ENCODE measurements at places on chromosomes 16 and 17. TPM values are rescaled to one million over a fixed set of nuclear protein-coding genes. Genes with fewer than 3 reads are reported as not detected.

The SLFN14 gene
- not detected for total RNA-seq

The OTOA gene
- 0.58 TPM for total RNA-seq

The CIAO3 gene
- total RNA-seq = 38.0 TPM

The RASL10B gene
- 1.3 TPM for total RNA-seq

The TBC1D3G gene
- not detected for total RNA-seq

The XPO6 gene
- total RNA-seq = 276 TPM

The SBK1 gene
- 6.2 TPM for total RNA-seq

The KRT40 gene
- not detected for total RNA-seq

The KRTAP3-2 gene
- total RNA-seq = not detected

The TMC7 gene
- total RNA-seq = not detected

The ZFP90 gene
- 51.1 TPM for total RNA-seq

The ZNF276 gene
- 27.1 TPM for total RNA-seq

The RND2 gene
- total RNA-seq = not detected

The BOLA2 gene
- total RNA-seq = 14.6 TPM

The APOBR gene
- total RNA-seq = 2.7 TPM

The KRTAP1-5 gene
- total RNA-seq = not detected

The BCAR1 gene
- total RNA-seq = 1.5 TPM

The ELMO3 gene
- 3.0 TPM for total RNA-seq

The GSDMA gene
- 4.6 TPM for total RNA-seq

The NOD2 gene
- total RNA-seq = 13.0 TPM

The SLC6A2 gene
- total RNA-seq = not detected

The LGALS9 gene
- total RNA-seq = 44.8 TPM

The KRT16 gene
- total RNA-seq = not detected

The MYH1 gene
- not detected for total RNA-seq

The IRX5 gene
- total RNA-seq = 0.74 TPM

The CEP131 gene
- 8.1 TPM for total RNA-seq

The ATP6V0A1 gene
- 22.1 TPM for total RNA-seq

The RNF135 gene
- total RNA-seq = 11.7 TPM

The SOST gene
- not detected for total RNA-seq

The RNF167 gene
- total RNA-seq = 176 TPM

The RPS2 gene
- total RNA-seq = 5,556 TPM

All from activated T-cell treated with anti-CD3 and anti-CD28 coated beads, Interleukin-2, amount 50 U/mL, for 72 hours (primary cell).